ENCODE measurements at places on chromosomes 1 and 21. TPM values are rescaled to one million over a fixed set of nuclear protein-coding genes. Genes with fewer than 3 reads are reported as not detected.

Gene VASH2
- under 0.01 TPM for total RNA-seq

Gene PRELP
- total RNA-seq: not detected

Gene TMOD4
- total RNA-seq: 0.26 TPM

Gene SPATA45
- total RNA-seq: not detected

Gene SYDE2
- 4.1 TPM for total RNA-seq

Gene KRTAP11-1
- not detected for total RNA-seq
